Eye (tissue), 1 donor: ENCODE measurements at places on chromosomes 12 and 14.
A peak's percentile ranks its signal among the peaks of the same experiment; 100 is the strongest.

DNA sequence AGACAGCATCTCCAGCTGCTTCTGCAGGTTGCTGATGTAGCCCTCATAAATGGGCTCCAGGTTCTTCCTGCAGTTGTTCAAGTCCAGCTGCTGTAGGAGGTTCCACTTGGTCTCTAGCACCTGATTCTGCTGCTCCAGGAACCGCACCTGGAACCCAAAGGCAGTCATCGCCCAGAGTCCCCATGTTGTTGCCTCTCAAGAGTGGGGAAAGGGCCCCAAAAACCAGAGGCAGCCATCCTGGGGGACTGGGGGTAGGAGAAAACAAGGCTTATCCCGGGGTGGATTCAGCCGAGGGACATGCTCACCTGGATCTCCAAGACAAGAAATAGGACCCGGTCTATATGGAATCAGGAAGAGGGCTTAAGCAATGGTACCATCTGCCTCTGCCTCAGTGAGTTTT, 2.3 kb downstream of the KRT72 start:
- DNase-seq = no peak

- no peak for DNase-seq
These were observed 141.7 kb downstream of the PIK3C2G start for GRCh38 chr12:18402872-18403611.

- DNase-seq = no peak
These were observed 439.8 kb upstream of the OR4E1 start for GRCh38 chr14:22113401-22113800.

- DNase-seq = no peak
These were observed 21.1 kb downstream of the OR10G3 start for GRCh38 chr14:21558703-21559170.

DNA sequence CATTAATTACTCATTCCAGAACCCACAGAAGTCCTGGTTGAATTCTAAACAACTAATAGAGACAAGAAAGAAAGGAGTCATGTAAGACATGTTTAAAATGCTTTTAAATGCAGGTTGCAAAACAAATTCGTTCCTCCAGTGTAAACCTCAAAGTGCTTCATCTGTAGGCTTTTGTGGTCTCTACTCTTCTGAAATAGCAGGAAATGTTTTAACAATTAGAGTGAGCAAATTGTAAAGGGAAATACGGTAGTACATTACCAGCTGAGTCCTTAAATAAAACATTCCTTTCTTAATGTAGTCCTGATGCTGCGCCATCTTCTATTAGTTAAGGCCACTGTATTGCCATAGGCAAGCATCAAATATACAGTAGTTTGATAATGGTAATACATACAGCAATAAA, 1934.2 kb upstream of the SEL1L start:
- DNase-seq = peak; percentile 30

DNA sequence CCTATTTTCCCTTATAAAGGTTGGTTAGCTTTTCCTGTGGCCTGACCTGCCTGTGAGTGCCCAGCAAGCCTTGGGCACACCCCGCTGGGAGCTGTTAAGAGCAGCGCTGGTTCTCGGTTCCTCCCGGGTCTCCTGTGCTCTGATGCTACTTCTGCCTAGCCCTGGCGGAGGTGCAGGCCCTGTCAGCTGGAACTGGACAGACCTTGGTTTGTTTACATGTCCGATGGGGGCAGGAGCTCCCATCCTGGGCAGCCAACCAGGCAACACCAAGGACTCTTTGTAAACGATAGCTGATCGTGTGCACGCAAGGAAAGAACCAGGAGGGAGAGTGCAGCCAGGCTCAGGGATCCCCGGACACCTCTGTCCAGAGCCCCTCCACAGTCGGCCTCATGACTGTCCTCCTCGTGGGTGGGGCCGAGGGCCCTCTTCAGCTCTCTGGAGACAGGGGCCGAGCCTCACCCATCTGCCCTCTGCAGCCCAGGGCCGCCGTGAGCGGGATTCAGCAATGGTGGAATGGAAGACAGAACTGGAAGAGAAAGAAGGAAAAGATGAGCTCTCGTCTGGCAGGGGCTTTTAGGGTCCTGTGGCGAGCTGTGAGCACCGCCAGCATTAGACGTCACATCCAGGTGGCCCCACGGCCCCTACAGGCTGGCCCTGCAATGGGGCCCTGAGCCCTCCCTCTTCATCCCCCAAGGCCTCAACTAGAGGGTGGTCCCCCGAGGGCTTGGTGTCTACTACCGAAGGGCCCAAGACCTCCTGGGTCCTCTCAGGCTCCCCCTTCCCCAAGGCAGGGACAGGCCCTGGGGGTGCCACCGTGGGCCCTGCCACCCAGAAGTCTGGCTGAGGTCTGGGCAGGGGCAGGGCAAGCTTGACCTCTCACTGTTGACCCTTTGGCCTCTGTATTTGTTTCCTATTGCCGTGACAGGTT, 12.3 kb downstream of the TNFAIP2 start:
- no peak for DNase-seq

GRCh38 chr14:26527095-26527494, 70.7 kb downstream of the NOVA1 start:
- no peak for DNase-seq

DNA sequence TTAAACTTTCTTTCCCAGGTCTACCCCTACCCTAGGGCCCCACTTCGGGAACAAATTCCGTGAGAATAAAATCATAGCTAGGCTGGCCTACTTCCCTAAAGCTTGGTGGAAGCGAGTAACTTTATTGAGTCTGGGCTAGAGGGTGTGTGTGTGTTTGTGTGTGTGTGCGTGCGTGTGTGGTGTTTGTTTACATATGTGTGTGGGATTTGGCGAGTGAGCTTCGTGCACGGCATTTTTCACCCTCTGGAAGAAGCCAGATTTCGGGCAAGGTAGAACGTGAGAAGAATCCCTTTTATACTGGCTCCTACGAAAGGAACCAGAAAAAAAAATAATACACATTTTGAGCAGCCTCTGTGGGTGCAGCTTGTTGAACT, 7.5 kb upstream of the LHX5 start:
- DNase-seq = no peak

DNA sequence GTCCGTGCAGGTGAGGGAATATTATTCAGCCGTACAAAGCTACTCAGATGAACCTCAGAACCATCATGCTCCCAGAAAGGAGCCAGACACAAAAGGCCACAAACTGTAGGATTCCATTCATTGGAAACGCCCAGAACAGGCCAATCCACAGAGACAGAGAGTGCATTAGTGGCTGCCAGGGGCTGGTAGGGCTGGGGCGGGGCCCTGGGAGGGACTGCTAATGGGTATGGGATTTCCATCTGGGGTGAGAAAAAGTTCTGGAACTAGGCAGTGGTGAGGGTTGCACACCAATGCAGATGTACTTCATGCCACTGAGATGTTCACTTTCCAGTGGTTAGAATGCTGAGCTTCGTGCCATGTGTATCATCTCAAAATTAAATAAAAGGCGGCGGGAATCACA, 101.1 kb downstream of the RFLNA start:
- DNase-seq = no peak

- DNase-seq = no peak
These were observed 147.4 kb downstream of the RASSF9 start for GRCh38 chr12:85688837-85689236.

- DNase-seq = peak; percentile 23
These were observed 70.2 kb downstream of the ETV6 start for GRCh38 chr12:11719678-11720099.

- DNase-seq = no peak
These were observed 214.0 kb upstream of the NOVA1 start for GRCh38 chr14:26811756-26812305.

- no peak for DNase-seq
These were observed 127.6 kb downstream of the WIF1 start for GRCh38 chr12:64993461-64993860.

DNA sequence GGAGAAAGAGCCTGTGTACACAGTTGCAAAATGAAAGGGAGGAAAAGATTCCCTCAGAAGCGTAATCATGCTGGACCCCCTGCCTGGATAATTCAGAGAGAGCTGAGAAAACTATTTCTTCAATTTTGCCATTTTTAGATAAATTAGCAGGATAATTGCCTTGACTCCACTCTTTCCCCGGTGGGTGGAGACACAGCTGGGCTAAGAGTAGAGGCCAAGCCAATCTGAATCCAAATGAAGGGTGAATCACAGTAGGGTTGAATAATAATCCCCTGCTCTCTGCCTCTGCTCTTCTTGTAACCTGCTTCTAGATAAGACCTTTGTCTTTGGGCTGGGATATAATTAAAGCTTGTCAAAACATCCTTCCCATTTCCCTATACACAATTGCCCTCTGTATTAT, 150.1 kb downstream of the CAPZA3 start:
- DNase-seq = no peak

- peak; percentile 75 for DNase-seq
These were observed 115.9 kb downstream of the NTN4 start for GRCh38 chr12:95674631-95675030.

GRCh38 chr12:92987362-92987761, 58.3 kb upstream of the EEA1 start:
- peak; percentile 92 for DNase-seq
